Activated CD4-positive, alpha-beta T cell treated with anti-CD3 and anti-CD28 coated beads for 48 hours (primary cell): ENCODE measurements at places on chromosomes 16 and 17.

- no peak for DNase-seq
Observed at GRCh38 chr16:55390630-55391237, 66.7 kb downstream of the IRX6 start.

DNA sequence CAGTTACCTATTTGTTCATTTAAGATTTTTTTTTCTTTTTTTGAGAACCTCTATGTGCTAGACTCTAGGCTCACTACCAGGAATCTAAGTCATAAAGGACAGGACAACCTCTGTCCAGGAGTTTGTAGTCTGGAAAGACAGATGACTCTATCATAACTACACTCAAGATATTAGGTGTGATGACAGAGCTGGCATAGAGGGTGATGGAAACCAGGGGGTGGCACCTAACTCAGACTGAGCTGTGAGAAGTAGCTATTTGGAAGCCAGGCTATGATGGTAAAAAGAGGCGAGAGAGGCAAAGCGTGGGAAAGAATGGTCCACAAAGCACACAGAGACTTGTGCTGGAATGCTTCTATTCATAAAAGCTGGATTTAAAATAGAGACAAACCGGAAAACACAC is 372.3 kb downstream of the SEC14L1 start:
- no peak for DNase-seq

GRCh38 chr17:53628011-53628410 is 194.7 kb upstream of the KIF2B start:
- DNase-seq: no peak

GRCh38 chr16:11409398-11409797 is 64.1 kb downstream of the RMI2 start:
- no peak for DNase-seq

DNA sequence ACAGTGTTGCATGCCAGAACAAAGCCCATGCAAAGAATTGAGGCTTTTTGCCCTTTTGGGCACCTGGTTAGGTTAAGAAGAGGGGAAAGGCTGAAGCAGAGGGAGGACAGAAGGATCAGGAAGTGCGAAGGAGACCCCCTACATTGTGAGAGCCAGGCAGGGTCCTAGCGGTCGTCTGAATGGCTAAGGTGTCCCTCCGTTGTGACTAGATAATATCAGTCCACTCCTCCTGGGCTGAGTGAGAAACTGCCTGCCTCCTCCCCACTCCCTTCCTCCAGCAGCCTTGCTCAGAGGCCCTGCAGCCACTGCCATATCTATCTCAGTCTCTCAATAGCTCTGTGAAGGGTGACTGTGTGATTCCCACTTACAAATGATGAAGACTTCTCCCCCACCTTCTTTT is 75.1 kb downstream of the WSB1 start:
- no peak for DNase-seq

DNA sequence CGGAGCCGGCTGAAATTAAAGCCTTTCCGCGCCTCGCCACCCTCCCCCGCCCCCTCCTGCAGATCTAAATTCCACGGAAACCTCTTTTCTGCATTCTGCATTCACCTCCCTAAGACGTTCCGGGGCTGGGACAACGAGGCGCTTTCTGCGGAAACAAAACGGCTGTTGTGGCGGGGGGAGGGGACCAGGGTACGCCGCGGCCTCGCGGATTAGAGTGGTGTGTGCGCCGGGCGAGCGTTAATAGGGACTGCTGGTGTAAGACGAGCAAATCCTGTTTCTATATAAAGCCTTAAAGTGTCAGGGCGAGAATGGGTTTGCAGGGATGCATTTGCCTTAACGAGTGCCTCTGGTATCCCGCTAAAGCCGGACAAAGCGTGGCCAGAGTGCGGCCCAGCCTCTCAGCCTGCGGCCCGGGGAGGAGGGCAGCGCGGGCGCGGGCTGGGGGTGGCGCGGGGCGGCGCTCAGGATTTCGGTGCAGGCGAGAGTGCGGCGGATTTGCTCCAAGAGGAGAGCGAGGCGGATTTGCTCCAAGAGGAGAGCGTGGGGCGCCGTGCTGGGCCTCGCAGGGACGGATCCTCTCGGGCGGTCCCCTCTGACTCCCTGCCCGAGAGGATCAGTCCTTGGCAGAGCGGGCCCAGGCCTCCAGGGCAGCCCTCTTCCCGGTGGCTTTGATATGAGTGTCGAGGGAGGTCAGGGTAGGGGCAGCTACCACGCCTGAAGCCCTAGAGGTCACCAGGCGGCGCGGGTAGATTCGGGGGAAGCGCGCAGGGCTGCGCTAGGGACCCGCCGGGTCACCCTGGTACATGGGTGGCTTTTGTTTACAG is 5.1 kb downstream of the BAHCC1 start:
- peak; percentile 39 for DNase-seq

GRCh38 chr17:29138971-29139691 is 41.1 kb downstream of the MYO18A start:
- DNase-seq: peak; percentile 58

DNA sequence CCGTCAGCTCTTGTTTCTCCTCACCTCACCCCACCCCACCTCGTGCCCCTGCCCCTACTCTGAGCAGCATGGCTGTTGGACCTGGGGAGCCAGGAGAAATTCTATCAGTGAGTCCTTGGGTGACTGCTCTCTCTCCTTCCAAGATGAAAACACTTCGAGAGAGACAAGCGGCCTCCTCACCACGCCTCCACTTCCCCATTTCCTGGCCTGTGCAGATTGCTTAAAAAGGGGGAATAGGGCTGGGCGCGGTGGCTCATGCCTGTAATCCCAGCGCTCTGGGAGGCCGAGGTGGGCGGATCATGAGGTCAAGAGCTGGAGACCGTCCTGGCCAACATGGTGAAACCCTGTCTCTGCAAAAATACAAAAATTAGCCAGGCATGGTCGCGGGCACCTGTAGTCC is 9.5 kb downstream of the DLX4 start:
- DNase-seq: no peak

- DNase-seq: no peak
Observed at GRCh38 chr17:42917236-42917603, 16.6 kb downstream of the G6PC1 start.

DNA sequence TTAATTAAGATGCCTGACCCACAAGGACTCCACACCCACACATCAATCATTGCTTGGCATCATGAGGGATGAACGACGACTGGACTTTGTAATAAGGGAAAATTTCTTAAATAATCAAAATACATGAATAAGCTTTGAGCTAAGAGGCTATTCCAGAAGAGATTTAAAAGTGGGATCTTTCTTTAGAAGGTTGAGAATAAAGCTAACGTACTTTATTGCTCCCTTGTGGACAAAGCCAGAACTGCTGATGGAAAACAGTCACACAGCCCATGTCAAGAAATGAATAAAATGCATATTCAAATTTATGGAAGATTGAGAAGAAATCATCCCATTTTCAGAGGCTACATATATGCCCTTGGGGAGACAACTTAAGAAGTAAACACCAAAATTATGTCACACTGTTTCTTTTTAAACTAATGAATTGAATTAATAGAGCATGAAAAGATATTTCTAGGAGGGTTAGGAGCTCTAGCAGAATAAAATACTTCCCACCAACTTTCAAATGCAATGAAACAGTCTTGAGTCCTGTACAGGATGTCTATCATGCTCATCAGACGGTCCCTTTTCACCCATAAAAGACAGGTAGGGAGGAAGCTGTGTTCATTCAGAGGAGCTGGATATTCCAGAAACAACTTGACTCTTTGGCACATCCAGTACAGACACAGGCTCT is 60.2 kb upstream of the PHOSPHO1 start:
- DNase-seq: peak; percentile 12

DNA sequence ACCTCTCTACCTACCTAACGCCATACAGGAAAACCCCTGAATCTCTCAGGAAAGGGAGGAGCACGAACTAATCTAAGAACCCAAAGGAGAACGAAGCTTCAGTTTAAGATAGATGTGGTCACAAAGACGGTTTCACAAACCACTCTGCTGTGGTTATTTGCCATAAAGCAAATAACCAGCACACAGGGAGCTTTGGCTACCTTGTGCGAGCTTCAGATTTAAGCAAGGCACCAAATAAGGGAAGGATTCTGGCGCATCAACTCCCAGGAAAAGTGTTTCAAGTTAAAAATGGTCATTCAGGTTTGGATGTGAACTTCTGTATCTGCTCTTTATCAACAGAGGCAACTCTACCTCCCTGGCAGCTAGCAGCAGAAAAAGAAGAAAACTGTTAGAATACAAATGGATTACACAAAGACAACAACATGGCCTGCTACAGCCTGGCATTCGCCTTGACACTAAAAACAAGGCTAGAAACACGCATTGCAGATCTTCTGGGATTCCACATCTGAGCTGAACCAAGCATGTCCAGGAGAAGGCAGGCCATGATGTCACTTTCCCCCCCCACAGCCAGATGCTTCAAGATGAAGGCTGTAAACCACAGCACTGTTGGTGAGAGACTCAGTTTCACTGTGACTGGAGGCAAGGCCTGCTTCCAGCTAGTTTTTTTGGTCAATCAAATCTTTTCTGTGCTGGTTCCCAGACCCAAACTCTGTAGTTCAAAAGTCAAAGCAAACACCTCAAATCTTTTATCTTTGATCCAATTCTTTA is 43.6 kb downstream of the SMG6 start:
- DNase-seq: peak; percentile 87

DNA sequence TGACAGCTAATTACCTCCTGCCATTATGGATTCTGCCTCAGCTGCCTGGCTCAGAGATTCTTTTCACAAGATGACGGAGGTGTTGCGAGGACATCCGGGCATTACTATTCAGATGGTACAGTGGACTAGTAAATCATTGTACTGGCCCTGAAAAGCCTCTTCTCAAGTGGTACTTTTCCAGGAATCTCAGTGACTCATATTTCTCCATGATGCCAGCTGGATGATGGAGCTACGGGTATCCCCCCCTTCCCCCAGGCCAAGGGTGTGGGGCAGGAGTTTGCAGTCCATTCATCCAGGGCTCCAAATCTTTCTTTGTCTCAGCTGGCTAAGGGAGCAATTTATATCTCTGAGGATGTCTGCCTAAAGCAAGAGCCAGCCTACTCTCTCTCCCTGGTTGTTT is 107.7 kb upstream of the GPR139 start:
- DNase-seq: no peak

GRCh38 chr17:29136998-29137730 is 43.0 kb downstream of the MYO18A start:
- peak; percentile 66 for DNase-seq

GRCh38 chr16:28606291-28607115 is 3.3 kb downstream of the SULT1A1 start:
- no peak for DNase-seq
